ENCODE measurements at places on chromosomes 7 and 10. TPM values are rescaled to one million over a fixed set of nuclear protein-coding genes. Genes with fewer than 3 reads are reported as not detected.

The TSPAN33 gene
- 10.0 TPM for total RNA-seq

DNA sequence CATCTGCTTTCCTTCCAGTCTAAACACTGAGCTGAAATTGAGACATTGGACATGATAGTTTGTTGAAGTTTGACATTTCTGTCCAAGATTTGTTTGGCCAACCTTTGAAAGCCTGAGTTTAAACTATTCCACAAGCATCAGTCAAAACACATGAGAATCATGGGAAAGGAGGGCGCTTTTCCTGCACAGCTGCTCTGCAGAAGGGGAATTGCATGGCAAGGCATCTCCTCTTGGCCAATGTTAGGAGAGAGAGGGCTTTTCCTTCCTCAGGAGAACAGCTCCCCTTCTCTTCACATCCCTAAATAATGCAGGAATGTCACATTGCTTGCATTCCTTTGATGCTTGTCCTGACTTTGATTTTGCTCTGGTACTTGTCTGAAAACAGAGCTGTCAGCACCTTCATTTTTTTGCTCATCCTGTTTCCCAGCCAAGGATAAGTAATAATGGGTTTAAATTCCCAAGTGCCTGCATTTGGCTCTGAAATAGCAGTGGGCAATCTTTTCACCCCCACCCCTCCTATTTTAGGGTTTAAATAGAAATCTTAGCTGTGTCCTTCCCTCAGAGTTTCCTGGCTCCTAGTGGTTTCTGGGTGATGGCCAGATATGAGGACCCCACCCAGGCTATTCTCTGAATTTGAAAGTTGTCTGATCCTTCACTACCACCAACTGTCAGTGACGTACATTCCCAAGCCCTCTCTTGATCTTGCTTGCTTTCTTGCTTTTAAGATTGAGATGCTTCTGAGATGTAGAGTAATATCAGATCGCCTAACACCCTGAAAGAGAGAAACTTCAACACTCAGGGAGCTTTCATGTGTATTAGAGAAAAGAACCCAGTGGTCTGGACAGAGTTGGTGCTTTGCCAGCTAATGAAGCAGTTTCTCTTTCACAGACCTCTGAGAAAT lies 75.2 kb upstream of the NPVF start:
- DNase-seq, result no peak

The XRCC2 gene
- total RNA-seq, result 10.9 TPM

The ADRB1 gene
- 1.0 TPM for total RNA-seq

GRCh38 chr7:55309040-55309991 lies 55.8 kb upstream of the LANCL2 start:
- peak; percentile 48 for DNase-seq

GRCh38 chr10:34543716-34544115 lies 271.4 kb downstream of the PARD3 start:
- no peak for DNase-seq

- no peak for DNase-seq
Measured at GRCh38 chr10:128254476-128254875, 128.3 kb upstream of the MKI67 start.

- DNase-seq, result no peak
Measured at GRCh38 chr10:92502296-92502808, 71.5 kb downstream of the IDE start.

- no peak for DNase-seq
Measured at GRCh38 chr7:77306231-77307067, 106.8 kb upstream of the FGL2 start.

- no peak for DNase-seq
Measured at GRCh38 chr7:156827587-156828203, 65.3 kb downstream of the LMBR1 start.

DNA sequence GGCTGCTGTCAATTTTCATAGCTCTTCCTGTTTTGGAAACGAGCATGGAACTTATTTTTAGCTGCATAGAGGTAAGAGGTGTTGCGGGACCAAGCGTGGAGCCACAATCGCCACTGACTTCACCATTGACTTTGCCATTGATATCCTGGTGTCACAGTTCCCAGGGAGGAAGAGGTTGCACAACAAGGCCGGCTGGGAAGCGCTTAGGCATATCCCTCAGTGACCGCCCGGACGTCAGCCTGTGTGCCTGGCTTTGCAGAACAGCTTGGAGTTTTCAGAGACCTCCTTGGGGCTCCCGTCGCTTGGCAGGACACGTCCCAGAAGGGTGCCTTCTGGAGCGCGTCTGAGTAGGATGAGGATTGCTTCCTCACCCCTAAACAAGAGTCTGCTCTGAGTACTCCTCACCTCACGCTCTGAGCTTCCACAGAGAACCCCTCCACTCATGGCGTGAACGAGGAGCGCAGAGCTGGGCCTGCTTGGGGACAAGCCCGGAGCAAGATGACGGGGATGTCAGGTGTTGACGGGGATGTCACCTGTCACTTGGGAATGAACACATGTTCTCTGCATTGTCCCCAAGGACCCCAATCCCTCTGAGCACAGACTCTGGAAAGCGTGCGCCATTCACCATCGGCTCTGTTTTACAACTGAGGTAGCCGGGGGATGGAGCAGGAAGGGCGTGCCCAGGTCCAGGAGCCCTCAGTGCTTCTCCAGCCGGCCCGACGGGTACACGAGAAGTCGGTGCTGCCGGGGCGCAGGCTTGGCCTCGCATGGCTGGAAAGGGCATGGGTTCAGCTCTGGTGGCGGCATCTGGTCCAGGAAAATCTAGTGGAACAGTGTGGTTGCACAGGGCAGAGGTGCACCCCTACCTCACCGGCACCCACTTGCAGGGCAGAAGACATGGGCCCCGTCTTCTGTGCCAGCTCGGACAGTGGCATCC lies 192.3 kb upstream of the SHH start:
- DNase-seq, result no peak

DNA sequence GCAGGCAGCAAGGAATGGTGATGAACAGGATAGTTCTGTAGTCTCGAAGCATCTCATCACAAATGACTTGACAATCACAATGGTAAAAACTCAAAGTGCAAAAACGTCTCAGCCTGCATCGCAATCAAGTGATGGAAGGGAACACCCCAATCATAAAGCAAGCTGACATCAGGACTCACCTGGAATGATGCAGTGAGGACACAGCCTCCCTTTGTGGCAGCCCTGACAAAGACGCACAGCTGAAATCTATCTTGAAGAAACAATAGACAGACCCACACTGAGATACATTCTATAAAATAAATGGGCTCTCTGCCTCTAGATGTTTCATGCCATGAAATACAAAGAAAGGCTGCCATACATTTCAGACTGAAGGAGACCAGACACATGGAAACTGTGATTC lies 748.0 kb upstream of the IGFBP3 start:
- no peak for DNase-seq

GRCh38 chr7:140247559-140247958 lies 70.8 kb upstream of the KDM7A start:
- no peak for DNase-seq

DNA sequence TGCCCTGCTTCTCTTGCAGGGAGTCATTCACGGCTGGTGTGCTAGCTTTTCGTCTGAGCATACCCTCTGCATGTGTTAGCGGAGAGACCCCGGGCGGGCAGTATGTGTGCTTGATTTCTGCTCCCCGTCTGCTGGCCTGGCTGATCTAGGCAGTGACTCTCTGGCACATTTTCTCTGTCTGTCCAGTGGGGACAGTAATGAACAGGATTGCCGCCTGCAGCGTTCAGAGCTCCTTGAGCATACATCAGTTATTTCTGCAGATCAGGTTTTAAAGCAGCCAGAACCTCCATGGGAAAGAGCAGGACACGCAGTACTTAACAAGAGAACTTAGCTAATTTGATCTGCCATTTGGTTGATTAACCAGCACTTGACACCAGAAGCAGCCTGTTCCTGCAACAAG lies 242.5 kb downstream of the CELF2 start:
- DNase-seq, result no peak
